GM13977 (cell line): ENCODE measurements at places on chromosomes 7 and 10.
A peak's percentile ranks its signal among the peaks of the same experiment; 100 is the strongest.

DNA sequence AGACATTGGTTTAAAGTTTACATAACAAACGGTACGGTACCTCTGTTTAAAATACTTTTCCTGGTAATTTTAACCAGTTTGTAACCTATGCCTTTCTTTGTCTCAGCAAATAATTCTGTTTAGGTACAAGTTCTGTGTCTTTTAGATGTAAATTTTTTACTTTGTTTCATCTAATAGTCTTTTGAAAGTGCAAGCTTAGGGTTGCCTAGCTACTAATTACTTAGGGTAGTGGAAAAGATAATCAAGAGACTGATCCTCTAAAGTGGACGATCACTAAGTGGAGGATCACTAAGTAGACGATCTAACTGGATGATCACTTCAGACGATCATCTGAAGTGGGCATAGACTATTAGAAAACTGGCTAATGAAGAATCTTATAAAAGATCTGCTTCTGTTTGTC is 16.1 kb upstream of the FKBP9 start:
- no peak for DNase-seq

DNA sequence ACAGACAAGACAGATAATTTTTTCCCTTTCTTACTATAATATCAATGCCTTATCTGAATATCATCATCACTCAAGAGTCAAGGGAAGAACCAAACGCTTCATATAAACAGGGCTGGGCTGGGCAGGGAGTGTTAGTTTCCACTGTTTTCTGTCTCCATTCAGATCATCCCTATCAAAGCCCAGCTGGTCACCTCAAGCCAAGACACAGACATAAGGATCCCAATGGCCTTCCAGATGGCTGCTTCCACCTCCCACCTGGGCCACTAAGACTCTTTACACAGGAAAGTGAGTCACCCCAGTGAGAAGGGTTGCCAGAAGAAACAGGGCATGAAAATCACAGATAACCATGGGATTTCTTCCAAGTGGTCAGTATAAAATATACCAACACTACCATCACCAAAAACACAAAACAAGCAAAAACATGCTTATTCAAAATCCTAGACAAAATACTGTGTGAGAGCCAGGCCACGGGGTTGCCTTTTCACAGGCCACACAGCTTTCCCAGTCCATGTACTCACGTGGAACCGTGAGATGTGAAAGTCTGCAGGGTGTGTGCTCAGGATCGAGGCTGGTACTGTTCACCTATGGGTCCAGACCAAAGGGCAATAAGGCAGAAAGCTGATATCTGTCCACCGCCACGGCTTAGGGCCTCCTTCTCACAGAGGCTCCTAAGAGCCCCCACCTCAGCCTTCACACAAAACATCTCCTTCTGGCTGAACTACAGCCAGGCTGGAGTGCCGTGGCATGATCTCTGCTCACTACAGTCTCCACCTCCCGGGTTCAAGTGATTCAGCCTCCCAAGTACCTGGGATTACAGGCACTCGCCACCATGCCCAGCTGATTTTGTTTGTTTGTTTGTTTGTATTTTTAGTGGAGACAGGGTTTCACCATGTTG is 5.7 kb downstream of the PRSS1 start:
- no peak for DNase-seq

- no peak for DNase-seq
Observed at GRCh38 chr10:24331457-24331856, 122.5 kb downstream of the KIAA1217 start.

- no peak for DNase-seq
Observed at GRCh38 chr10:15541376-15541775, 170.3 kb upstream of the FAM171A1 start.

DNA sequence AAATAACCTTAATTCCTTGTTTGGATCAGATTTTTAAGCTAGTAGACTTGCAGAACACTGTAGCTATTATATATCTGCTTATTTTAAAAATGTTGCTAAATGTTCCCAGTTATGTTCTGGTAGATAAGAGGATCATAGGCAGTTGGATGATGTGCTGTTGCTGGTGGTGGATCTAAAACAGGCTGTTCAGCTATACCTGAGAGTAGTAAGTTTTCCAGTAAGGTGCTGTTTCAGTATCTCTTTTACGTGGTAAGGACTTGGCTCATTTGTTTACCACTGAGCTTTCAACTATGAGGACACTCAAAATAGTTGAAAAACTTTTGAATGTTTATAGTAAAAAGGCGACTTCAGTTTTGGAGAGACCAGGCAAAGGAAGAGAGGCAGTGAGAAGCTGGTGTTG is 180.9 kb downstream of the CDK14 start:
- peak; percentile 13 for DNase-seq

DNA sequence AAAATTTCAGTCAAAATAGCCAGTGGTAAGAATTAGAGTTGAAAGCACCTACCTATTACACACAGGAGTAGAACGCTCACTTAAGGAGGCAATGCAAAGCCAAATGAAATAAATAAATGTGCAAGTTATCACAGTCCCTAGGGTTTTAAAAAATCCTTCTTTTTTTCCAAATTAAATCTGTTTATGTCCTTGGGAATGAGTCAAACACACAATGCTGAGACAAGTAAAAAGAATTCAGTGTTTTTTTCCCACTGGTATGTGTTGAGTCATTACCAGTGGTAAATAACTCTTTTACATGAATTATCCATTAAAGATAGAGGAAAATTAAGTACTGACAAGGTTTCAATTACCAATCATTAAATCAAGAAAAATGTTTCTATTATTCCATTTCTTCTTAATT is 438.6 kb downstream of the TNS3 start:
- DNase-seq, result no peak

DNA sequence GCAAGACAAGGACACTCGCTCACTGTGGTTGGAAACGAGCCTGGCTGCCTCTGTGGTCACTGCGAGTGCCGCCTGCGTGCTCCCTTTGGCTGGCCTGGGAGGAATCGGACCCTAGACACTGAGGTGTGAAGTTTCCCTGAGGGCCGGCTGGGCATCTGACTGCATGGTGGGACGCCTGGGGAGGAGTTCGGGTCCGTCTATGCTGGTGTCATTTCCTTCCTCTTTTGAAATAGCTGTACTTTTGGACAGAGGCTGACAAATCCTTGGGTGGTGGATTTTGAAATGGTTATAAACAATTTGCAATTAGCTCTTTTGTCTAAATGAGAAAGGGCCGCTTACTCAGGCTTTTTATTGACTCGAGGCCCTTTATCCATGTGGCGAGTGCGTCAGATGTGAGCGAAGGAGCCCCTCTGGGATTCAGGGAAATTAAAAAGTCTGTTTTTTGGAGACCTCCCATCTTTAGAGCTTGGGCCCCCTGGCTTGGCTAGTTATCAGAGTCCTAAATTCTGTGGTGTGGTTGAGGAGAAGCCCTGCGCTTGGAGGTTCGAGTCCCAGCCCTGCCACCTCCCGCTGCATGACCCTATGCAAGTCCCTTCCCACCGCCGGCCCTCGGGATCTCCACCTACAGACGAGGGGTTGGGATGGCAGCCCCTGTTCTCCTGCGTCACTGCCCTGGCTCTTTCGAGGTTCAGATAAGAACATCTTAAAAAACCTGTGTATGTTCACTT is 147.1 kb downstream of the RGS10 start:
- DNase-seq, result no peak

- DNase-seq, result peak; percentile 29
Observed at GRCh38 chr10:48448796-48449195, 142.3 kb downstream of the MAPK8 start.

DNA sequence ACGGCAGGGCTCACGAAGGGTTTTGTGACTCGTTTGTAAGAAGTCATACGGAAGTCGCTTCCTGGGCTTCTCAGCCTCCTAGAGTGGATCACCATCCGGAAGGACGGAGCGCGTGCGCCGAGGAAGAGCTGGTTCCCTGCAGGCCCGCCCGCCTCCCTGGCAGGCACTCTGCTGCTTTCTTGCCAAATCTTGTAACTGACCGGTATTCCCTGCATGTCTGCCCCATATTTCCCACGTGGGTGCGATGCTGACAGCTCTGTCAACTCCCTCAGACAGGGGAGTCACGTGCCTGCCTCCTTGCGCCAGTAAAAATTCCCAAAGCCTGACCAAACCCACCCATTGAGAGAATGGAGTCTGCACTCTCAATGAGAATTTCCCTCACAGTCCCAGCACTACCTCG is 12.7 kb downstream of the SHH start:
- DNase-seq, result no peak

GRCh38 chr10:123007558-123008354 is 839 bp downstream of the IKZF5 start:
- peak; percentile 68 for DNase-seq

GRCh38 chr10:1374511-1375345 is 318.5 kb downstream of the WDR37 start:
- no peak for DNase-seq

- DNase-seq, result no peak
Observed at GRCh38 chr10:60209874-60210570, 179.7 kb downstream of the ANK3 start.

DNA sequence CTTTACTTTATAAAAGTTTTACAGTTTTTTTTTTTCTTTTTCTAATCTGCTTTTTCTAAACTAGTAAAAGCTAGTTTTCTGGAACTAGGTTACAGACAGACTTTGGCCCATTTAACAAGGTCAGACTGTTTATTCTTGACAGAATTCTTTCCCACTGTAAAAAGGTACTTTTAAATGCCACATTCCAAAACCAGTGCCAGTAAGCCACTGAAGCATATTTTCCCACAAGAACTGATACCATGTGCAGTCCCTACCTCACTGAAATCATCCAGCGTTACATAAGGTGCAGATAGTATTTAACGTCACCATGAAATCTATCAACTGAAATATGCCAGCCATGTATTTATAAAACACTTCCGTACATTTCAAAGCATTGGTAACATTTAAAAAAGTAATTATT is 121.6 kb downstream of the CDK6 start:
- no peak for DNase-seq

DNA sequence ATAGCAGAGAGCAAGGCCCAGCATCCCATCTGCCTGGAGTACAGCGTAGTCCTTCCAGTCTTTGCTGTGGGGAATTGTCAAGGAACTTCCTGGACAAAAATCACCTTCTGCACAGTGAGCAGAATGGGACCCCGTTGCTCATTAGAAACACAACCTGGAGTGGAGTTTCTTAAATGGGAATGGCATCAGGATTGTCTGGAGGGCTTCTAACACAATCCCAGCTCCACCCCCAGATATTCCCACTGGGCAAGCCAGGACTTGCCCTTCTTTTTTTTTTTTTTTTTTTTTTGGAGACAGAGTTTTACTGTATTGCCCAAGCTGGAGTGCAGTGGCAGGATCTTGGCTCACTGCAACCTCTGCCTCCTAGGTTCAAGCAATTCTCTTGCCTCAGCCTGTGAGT is 356.4 kb downstream of the GALNT17 start:
- no peak for DNase-seq

DNA sequence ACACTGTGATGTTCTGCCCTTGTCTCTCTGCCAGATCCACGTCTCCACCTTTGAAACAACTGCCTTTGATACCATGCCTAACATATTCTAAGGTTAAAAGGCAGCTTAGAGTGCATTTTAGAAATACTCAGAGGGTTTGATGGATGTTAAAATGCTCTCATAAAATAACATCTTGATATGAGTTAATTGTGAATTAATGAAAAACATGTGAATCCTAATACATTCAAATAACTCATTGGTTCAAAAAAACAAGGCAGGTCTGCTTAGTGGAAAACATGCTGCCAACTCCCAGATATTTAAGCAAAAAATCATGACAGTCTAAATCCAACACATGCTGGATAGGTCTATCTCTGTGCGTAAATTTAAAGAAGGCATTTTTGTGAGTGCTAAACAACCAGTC is 291.8 kb downstream of the AHR start:
- DNase-seq, result no peak

DNA sequence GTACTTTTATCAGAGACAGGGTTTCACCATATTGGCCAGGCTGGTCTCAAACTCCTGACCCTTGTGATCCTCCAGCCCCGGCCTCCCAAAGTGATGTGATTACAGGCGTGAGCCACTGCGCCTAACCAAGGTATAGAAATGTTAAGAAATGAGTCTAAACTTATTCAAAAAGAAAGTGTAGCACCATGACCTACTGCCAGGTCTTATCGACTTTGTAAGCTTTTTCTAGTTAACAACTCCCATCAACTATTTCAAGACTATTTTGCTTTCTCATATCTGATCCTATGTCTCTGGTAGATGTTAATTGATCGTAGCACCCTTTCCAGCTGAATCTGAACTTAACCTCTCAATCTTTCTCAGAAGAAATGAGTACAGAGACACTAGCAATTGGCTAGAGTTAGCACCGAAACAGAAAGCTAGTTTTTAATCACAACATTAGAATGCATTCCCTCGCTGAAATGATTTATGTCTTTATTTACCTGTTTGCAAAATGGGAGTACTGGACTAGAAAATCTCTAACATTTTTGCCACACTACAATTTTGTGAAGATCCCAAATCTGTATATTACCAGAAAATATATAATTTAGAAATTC is 114.0 kb upstream of the HGF start:
- DNase-seq, result no peak

DNA sequence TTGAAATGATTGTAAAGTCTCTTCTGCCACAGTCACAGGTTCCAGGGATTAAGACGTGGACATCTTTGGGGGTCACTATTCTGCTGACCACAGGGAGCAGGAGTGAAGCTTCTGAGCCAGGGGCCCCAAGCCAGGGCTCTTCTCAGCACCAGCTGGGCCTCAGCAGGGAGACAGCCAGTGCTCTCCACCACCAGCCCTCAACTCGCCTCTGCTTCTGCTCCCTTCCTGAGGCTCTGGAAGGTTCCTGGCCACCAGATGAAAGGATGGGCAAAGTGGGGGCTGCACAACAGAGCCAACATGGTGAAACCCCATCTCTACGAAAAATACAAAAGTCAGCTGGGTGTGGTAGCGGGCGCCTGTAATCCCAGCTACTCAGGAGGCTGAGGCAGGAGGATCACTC is 11.2 kb upstream of the CRYGN start:
- DNase-seq, result no peak

DNA sequence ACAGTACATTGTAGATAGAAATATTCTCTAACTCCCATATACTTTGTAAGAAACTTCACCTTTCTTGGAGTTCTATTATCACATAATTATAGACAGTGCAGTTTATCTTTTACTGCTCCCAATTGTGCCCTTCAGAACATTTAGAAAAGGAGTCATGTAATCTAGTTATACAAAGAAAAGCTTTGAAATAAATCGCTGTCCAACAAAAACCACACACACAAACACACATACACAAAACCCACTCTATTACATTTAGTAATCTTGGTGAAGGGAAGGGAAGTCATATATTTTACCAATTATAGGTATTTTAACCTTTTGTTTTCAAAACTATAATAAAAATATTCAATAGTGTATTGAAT is 26.9 kb downstream of the ARL4A start:
- DNase-seq, result no peak

GRCh38 chr7:149635561-149636329 is 137.6 kb downstream of the ZNF467 start:
- DNase-seq, result no peak

GRCh38 chr10:114663626-114664025 is 5.6 kb upstream of the ABLIM1 start:
- no peak for DNase-seq

- DNase-seq, result no peak
Observed at GRCh38 chr10:79453392-79453791, 8.0 kb upstream of the ZCCHC24 start.

DNA sequence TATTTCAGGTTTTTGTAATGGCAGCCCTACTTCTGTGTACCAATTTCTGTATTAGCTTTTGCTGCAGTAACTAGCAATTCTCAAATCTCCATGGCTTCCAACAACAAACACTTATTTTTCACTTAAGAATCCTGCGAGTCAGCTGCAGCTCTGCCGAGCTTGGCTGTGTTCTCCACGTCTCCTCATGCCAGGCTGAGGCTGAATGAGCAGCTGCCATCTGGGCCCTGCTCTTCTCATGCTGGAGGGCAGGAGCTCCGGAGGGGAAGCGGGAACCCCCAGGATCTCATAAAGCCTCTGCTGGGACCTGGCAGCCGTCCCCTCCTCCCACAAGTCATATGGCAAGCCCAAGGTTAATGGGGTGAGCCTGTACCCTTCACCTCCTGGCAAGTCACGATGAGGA is 591.1 kb downstream of the SDK1 start:
- DNase-seq, result no peak
